ENCODE measurements at places on chromosomes 5 and 9. TPM values are rescaled to one million over a fixed set of nuclear protein-coding genes. Genes with fewer than 3 reads are reported as not detected.

Gene CCDC127
- total RNA-seq, result 5.2 TPM

Gene EPB41L4A
- not detected for total RNA-seq

Gene POLR1E
- total RNA-seq, result 28.2 TPM

Gene ENG
- total RNA-seq, result 186 TPM

Gene G3BP1
- 67.2 TPM for total RNA-seq

Gene DBH
- not detected for total RNA-seq

Gene FOXD4L3
- total RNA-seq, result not detected

Gene IL13
- not detected for total RNA-seq

Gene SLCO6A1
- total RNA-seq, result not detected

Gene SHISAL2B
- not detected for total RNA-seq

Gene TRUB2
- 16.6 TPM for total RNA-seq

Gene FAM78A
- total RNA-seq, result 2.0 TPM

Gene PRRX2
- total RNA-seq, result 14.3 TPM

Gene CDO1
- 7.9 TPM for total RNA-seq

Gene PCDHGA1
- 0.85 TPM for total RNA-seq

Data from pericardium fibroblast (primary cell).